ENCODE measurements at places on chromosomes 3 and 15. TPM values are rescaled to one million over a fixed set of nuclear protein-coding genes. Genes with fewer than 3 reads are reported as not detected.
A peak's percentile ranks its signal among the peaks of the same experiment; 100 is the strongest.

The SGO1 gene
- total RNA-seq, result not detected

- no peaks in the 10 kb centered on the region for H3K4me1 ChIP-seq
- H3K27me3 ChIP-seq, result no peaks in the 10 kb centered on the region
- H3K36me3 ChIP-seq, result no peaks in the 10 kb centered on the region
- DNase-seq, result no peak
- H3K4me3 ChIP-seq, result no peak overlapping the region
These were observed 6.0 kb upstream of the PLXNA1 start for GRCh38 chr3:126976906-126977305.

GRCh38 chr3:89440386-89440785 is 333.0 kb downstream of the EPHA3 start:
- DNase-seq, result no peak
- no peaks in the 10 kb centered on the region for H3K36me3 ChIP-seq
- no peaks in the 10 kb centered on the region for H3K4me1 ChIP-seq
- H3K27me3 ChIP-seq, result no peaks in the 10 kb centered on the region
- H3K27ac ChIP-seq, result no peak overlapping the region
- no peak overlapping the region for H3K4me3 ChIP-seq

GRCh38 chr3:65995515-65995914 is 43.2 kb downstream of the MAGI1 start:
- H3K27me3 ChIP-seq, result no peaks in the 10 kb centered on the region
- H3K4me3 ChIP-seq, result no peak overlapping the region
- no peaks in the 10 kb centered on the region for H3K36me3 ChIP-seq
- no peak overlapping the region for H3K27ac ChIP-seq
- H3K4me1 ChIP-seq, result no peaks in the 10 kb centered on the region

The GOLGA6D gene
- total RNA-seq, result not detected

DNA sequence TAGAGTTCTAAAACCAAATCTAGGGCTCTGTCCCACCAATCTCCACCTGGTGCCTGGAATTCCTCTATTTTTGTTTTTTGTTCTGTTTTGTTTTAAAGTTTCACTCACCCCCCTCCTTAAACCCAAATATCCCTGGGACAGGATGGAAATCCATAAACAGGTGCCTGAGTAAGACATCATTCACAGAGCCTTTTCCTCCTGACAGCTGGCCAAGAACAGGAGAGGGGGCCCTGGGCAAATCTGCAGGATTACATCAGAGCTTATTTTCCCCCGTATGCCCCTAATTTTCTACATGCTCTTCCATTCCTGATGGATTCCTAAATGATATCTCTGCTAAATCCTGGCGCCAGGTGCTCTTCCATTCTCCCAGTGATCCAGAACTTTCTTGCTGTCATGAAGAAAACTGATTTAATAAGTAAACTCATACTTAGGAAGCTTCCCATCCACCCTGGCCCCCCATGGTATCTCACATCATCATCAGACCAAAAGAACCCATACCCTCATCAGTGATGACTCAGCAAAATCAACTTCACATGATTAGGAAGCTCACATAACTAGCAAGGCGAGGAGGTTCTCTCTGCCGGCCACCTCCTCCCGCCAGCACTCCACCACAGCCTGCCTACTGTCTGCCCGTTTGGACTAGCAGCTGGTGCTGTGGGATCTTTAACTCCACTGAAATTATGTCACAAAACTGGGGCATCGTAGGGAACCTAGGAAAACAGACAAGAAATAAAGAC is 61.0 kb downstream of the LIPC start:
- no peak overlapping the region for H3K27ac ChIP-seq
- H3K4me1 ChIP-seq, result peaks cover 17% of the 10 kb centered on the region
- DNase-seq, result no peak
- H3K4me3 ChIP-seq, result no peak overlapping the region

The TUSC7 gene
- not detected for total RNA-seq

The TICRR gene
- total RNA-seq, result not detected

GRCh38 chr3:37607604-37608003 is 254.1 kb upstream of the CTDSPL start:
- no peaks in the 10 kb centered on the region for H3K36me3 ChIP-seq
- H3K4me1 ChIP-seq, result no peaks in the 10 kb centered on the region
- H3K4me3 ChIP-seq, result no peak overlapping the region

DNA sequence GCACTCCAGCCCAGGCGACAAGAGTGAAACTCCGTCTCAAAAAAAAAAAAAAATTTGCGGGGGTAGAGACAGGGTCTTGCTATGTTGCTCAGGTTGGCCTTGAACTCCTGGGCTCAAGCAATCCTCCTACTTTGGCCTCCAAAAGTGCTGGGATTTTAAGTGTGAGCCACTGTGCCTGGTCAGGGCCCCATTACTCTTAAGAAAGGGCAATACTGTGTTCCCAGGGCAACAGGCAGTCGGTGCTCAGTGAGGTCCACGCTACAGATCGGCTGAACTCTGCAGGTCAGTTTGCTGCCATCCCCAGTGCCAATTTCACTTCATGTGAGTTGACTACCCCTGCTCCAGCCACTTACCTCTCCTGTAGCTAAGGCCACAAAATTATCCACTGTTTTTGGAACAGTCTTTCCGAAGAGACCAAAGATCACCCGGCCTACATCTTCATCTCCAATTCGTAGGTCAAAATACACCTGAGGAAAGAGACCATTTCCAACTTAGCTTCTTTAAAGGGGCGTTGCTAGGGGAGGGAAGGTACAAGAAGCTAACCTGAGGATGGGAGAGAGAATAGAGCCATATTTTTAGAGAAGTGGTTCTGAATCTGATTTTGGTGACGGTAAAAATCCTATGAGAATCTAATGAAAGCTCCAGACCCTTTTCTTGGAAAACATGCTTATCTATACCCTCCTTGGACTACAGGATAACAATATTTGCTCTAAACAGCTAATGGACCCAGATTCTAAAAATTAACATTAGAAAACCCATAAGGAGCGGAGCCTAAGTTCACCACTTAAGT is 939 bp downstream of the PPIB start:
- no peaks in the 10 kb centered on the region for H3K27me3 ChIP-seq
- H3K36me3 ChIP-seq, result peaks cover 49% of the 10 kb centered on the region
- peaks cover 24% of the 10 kb centered on the region for H3K4me1 ChIP-seq
- DNase-seq, result no peak

DNA sequence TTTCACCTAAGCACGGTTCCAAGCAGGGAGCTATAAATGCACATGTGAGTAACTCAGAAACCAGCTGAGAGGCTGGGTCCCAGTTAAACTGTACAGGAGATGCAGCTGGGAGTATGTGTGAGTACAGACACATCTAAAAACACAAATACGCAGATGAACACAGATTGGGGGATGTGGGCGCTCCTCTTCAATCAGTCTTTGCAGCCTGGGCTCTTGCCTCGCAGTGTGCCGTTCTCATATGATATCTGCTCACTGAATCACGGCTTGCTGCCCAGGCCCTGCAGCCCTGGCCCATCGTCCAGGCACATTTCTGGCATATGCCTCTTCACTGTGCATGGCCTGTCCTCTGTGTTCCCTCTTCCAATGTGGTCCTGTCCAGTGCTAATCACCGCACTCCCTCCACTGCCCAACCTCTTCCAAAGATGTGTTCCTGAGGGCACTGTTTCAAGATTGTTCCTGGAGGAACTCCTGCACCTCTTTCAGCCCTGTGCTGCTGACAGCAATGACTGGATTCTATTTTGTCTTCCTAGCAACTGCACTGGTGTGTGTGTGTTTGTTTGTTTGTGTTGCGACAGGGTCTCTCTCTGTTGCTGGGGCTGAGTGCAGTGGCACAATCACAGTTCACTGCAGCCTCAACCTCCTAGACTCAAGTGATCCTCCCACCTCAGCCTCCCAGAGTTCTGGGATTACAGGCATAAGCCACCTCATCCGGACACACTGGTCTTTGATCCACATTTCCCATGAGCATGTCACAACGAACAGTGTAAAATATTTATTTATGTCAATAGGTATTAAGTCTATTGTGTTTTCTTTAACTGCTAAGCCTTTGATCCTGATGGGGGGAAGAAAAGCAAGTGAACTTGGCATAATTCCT is 17.0 kb downstream of the CA12 start:
- H3K27me3 ChIP-seq, result no peaks in the 10 kb centered on the region
- H3K4me3 ChIP-seq, result no peak overlapping the region
- no peak overlapping the region for H3K27ac ChIP-seq
- H3K4me1 ChIP-seq, result peaks cover 29% of the 10 kb centered on the region
- no peaks in the 10 kb centered on the region for H3K36me3 ChIP-seq

The SH3GL3 gene
- total RNA-seq, result not detected

The PLIN1 gene
- total RNA-seq, result 17.9 TPM

The MKRN3 gene
- total RNA-seq, result not detected

- H3K27me3 ChIP-seq, result no peaks in the 10 kb centered on the region
- H3K27ac ChIP-seq, result peak overlapping the region; percentile 68
- no peak overlapping the region for H3K4me3 ChIP-seq
- no peaks in the 10 kb centered on the region for H3K36me3 ChIP-seq
- peaks cover 75% of the 10 kb centered on the region for H3K4me1 ChIP-seq
- no peak for DNase-seq
These were observed 5.9 kb downstream of the SLC49A4 start for GRCh38 chr3:122800706-122801237.

The TNFAIP8L3 gene
- 0.75 TPM for total RNA-seq

DNA sequence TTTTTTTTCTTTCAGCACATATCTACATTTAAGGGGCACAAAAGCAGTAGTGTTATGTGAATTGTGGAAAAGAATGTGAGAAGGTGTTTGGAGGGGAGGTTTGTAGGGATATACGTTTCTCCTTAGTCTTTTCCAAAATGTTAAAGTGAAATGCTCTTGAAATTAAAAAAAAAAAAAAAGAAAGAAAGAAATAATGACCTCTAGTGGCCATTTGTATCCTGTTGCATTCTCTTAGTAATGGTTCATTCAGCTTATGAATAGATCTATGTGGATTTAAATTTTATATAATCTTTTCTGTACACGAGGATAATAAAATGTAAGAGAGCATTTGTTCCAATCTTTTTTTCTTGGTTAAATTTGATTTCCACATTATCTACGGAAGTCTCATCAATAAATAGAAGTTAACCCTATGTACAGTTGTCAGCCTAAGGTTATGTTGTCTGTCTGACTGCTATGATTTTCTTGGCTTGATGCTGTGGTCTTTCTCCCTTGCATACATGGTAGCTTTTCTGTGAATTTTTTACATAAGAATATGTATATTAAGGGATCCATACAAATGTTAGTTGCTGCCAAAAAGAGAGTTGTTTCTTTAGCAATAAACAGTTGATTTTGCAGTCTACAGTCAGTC is 1.7 kb downstream of the P2RY13 start:
- H3K36me3 ChIP-seq, result no peaks in the 10 kb centered on the region
- H3K27ac ChIP-seq, result no peak overlapping the region
- no peaks in the 10 kb centered on the region for H3K4me1 ChIP-seq

- no peaks in the 10 kb centered on the region for H3K36me3 ChIP-seq
- DNase-seq, result no peak
- H3K4me1 ChIP-seq, result no peaks in the 10 kb centered on the region
- no peak overlapping the region for H3K27ac ChIP-seq
These were observed 48.9 kb upstream of the POLG start for GRCh38 chr15:89383365-89384175.
